Fibroblast of lung (primary cell): ENCODE measurements at places on chromosomes 16 and 17. TPM values are rescaled to one million over a fixed set of nuclear protein-coding genes. Genes with fewer than 3 reads are reported as not detected.

FOXO3B gene
- polyA plus RNA-seq = 2.6 and 2.7 TPM in 2 replicates

CDH1 gene
- 0.02 and 0.24 TPM in 2 replicates for polyA plus RNA-seq

NEUROD2 gene
- polyA plus RNA-seq = not detected in 2 replicates

KCNG4 gene
- not detected in 2 replicates for polyA plus RNA-seq

ASGR2 gene
- polyA plus RNA-seq = not detected in 2 replicates

KRTAP2-3 gene
- polyA plus RNA-seq = 0.84 and 2.6 TPM in 2 replicates

HCRT gene
- not detected in 2 replicates for polyA plus RNA-seq

KRTAP2-1 gene
- polyA plus RNA-seq = not detected in 2 replicates

GGT6 gene
- not detected in 2 replicates for polyA plus RNA-seq

KRT23 gene
- 0.11 and 0.17 TPM in 2 replicates for polyA plus RNA-seq

TMEM231 gene
- 18.8 and 23.4 TPM in 2 replicates for polyA plus RNA-seq

KDM8 gene
- 2.0 and 2.9 TPM in 2 replicates for polyA plus RNA-seq

- H3K27ac ChIP-seq = peak overlapping the region; percentile 96
- H3K27me3 ChIP-seq = no peaks in the 10 kb centered on the region
- H3K4me3 ChIP-seq = peak overlapping the region; percentile 65
Observed at GRCh38 chr16:78444-79150, 572 bp downstream of the MPG start.

DNA sequence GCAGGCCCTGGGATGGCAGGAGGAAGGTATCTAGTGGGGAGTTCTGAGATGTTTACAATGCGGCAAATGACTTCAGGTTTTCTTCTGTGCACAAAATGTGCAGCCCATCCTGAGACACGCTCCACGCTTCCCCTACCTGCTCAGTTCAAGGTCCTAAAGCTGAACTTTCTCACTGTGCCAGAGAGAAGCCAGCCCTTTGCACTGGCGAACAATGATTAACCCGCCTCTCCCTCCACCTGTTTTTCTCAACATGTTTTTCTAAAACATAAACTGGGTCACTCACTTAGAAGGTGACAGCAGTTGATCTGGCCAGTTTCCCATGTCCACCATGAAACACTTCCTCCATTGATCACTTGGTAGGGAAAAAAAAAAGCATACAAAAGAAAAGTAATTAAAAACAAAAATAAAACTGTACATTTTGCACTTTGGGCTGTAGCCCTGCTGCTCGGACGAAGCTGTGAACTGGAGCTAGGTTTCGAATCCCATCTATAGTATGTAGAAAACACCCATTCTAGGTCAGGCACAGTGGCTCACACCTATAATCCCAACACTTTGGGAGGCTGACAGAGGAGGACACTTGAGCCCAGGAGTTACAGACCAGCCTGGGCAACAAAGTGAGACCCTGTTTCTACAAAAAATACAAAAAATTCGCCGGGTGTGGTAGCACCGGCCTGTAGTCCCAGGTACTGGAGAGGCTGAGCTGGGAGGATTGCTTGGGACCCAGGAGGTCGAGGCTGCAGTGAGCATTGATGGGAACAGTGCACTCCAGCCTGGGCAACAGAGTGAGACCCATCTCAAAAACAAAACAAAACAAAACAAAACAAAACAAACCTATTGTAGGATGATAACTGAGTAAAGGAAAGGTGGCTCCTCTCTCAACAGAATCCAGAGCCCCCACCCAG is 6.1 kb upstream of the G6PC1 start:
- H3K27ac ChIP-seq = no peak overlapping the region
- H3K36me3 ChIP-seq = no peaks in the 10 kb centered on the region
- no peak overlapping the region for H3K4me3 ChIP-seq
- H3K27me3 ChIP-seq = no peaks in the 10 kb centered on the region
- no peak for DNase-seq

DNA sequence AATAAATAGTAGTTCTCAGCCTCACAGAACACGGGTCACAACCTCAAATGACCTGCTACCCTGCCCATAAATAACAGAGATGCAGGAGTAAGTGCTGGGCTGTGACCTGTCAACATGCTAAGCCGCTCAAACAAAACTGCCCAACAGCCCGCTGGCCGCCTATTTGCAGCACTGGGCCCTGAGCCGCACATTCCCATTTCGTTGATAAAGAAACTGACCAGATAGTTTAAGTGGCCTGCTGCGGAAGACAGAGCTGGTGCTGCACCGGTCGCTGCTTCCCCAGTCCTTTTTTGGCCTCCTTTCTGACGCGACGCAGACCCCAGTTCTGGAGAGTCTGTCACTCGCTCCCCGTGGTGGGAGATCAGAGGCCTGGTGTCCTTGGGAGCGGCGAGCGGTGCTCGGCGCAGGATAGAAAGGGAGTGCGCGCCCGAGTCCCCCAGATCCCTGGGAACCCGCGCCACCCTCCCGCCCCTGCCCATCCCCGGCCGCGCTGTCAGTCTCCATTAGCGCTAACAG is 349 bp upstream of the SLC6A2 start:
- H3K36me3 ChIP-seq = no peaks in the 10 kb centered on the region
- H3K4me1 ChIP-seq = no peaks in the 10 kb centered on the region
- no peak overlapping the region for H3K4me3 ChIP-seq

- peak; percentile 14 for DNase-seq
- H3K27me3 ChIP-seq = no peaks in the 10 kb centered on the region
- H3K4me1 ChIP-seq = no peaks in the 10 kb centered on the region
- H3K27ac ChIP-seq = no peak overlapping the region
- H3K4me3 ChIP-seq = no peak overlapping the region
Observed at GRCh38 chr17:66087073-66087472, 104.9 kb downstream of the CEP112 start.

GRCh38 chr17:75749545-75750389 is 15.2 kb downstream of the GALK1 start:
- H3K27ac ChIP-seq = no peak overlapping the region
- peak; percentile 46 for DNase-seq
- H3K4me3 ChIP-seq = no peak overlapping the region

- H3K36me3 ChIP-seq = no peaks in the 10 kb centered on the region
- peaks cover 10% of the 10 kb centered on the region for H3K4me1 ChIP-seq
- no peaks in the 10 kb centered on the region for H3K27me3 ChIP-seq
Observed at GRCh38 chr17:48469227-48469626, 39.2 kb upstream of the SKAP1 start.

GRCh38 chr17:41377546-41377945 is 4.6 kb downstream of the KRT34 start:
- H3K36me3 ChIP-seq = no peaks in the 10 kb centered on the region
- H3K4me3 ChIP-seq = no peak overlapping the region
- peaks cover 2% of the 10 kb centered on the region for H3K4me1 ChIP-seq
- DNase-seq = no peak
- H3K27ac ChIP-seq = no peak overlapping the region
- H3K27me3 ChIP-seq = peaks cover 4% of the 10 kb centered on the region

DNA sequence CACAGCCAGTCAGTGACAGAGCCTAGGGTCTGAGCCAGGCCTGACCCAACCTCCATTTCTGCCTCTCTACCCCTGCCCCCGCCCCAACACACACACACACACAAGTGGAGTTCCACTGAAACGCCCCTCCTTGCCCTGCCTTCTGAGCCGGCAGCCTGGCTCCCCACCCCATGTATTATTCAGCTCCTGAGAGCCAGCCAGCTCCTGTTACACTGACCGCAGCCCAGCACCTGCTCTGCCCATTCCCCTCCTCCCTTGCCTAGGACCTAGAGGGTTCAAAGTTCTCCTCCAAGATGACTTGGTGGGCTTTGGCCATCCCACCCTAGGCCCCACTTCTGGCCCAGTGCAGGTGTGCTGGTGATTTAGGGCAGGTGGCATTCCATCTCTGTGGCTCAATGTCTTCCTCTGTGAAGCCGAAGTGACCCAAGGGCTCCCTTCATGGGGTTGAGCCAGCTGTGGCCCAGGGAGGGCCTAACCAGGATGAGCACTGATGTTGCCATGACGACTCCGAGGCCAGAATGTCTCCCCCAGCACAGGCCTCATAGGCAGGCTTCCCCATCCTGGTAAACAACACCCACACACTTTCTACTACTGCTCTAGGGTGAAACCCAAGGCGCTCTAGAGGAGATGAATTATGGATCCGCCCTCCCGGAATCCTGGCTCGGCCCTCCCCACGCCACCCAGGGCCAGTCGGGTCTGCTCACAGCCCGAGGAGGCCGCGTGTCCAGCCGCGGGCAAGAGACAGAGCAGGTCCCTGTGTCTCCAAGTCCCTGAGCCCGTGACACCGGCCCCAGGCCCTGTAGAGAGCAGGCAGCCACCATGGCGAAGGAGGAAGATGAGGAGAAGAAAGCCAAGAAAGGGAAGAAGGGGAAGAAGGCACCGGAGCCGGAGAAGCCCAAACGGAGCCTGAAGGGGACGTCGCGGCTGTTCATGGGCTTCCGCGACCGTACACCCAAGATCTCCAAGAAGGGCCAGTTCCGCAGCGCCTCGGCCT is 9.7 kb downstream of the MYO15A start:
- H3K27ac ChIP-seq = no peak overlapping the region
- no peaks in the 10 kb centered on the region for H3K36me3 ChIP-seq
- no peak overlapping the region for H3K4me3 ChIP-seq
- H3K27me3 ChIP-seq = no peaks in the 10 kb centered on the region
- peak; percentile 39 for DNase-seq

DNA sequence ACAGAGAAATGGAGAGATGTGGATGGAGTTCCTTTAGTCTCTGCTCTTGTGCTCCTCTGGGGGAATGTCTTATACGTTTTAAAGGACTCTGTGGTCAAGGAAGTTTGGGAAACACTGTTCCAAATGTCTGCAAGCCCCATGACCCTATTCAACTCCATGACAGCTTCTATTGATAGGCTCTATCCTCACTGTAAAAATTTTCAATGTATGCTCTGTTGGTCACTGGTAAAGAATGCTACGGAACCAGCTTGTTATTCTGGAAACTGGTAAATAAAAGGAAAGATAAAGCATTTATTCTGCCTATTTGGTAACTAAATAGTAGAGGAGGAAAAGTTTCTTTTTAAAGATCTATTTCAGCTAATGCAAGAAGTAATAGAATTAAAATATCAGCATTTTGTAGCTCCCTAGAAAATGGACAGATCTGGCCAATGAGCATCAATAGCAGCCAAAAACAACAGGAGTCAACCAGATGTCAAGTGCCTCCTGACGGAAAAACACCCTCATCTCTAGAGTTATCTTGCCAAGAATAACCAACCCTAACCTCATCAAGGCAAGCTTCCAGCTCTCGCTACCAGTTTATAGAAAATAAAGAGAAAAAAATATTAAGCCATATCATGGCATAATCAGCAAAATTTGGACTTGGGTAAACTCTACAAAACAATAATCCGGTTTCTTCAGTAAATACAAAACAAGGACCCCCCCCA is 16.1 kb downstream of the GDE1 start:
- H3K4me3 ChIP-seq = no peak overlapping the region
- no peaks in the 10 kb centered on the region for H3K4me1 ChIP-seq
- H3K27me3 ChIP-seq = no peaks in the 10 kb centered on the region
- peaks cover 8% of the 10 kb centered on the region for H3K36me3 ChIP-seq
- H3K27ac ChIP-seq = no peak overlapping the region
- DNase-seq = peak; percentile 80

- peak; percentile 88 for DNase-seq
- H3K4me1 ChIP-seq = peaks cover 10% of the 10 kb centered on the region
- H3K36me3 ChIP-seq = no peaks in the 10 kb centered on the region
- no peak overlapping the region for H3K4me3 ChIP-seq
- H3K27ac ChIP-seq = peak overlapping the region; percentile 47
- no peaks in the 10 kb centered on the region for H3K27me3 ChIP-seq
Observed at GRCh38 chr16:57815987-57816745, 13.9 kb upstream of the KIFC3 start.

GRCh38 chr16:68563631-68564381 is 24.7 kb downstream of the ZFP90 start:
- no peaks in the 10 kb centered on the region for H3K4me1 ChIP-seq
- no peaks in the 10 kb centered on the region for H3K36me3 ChIP-seq
- H3K4me3 ChIP-seq = no peak overlapping the region
- H3K27ac ChIP-seq = no peak overlapping the region

- peaks cover 14% of the 10 kb centered on the region for H3K27me3 ChIP-seq
- no peaks in the 10 kb centered on the region for H3K36me3 ChIP-seq
- no peak overlapping the region for H3K27ac ChIP-seq
- H3K4me3 ChIP-seq = no peak overlapping the region
- no peak for DNase-seq
Observed at GRCh38 chr17:39096508-39097149, 54.8 kb downstream of the PLXDC1 start.

- H3K4me3 ChIP-seq = no peak overlapping the region
- DNase-seq = peak; percentile 26
- no peak overlapping the region for H3K27ac ChIP-seq
- no peaks in the 10 kb centered on the region for H3K4me1 ChIP-seq
- H3K36me3 ChIP-seq = no peaks in the 10 kb centered on the region
- H3K27me3 ChIP-seq = peaks cover 5% of the 10 kb centered on the region
Observed at GRCh38 chr17:65154770-65155589, 17.8 kb downstream of the RGS9 start.

GRCh38 chr17:72296456-72296855 is 175.6 kb downstream of the SOX9 start:
- H3K27ac ChIP-seq = no peak overlapping the region
- DNase-seq = no peak
- H3K27me3 ChIP-seq = no peaks in the 10 kb centered on the region
- peaks cover 8% of the 10 kb centered on the region for H3K4me1 ChIP-seq

DNA sequence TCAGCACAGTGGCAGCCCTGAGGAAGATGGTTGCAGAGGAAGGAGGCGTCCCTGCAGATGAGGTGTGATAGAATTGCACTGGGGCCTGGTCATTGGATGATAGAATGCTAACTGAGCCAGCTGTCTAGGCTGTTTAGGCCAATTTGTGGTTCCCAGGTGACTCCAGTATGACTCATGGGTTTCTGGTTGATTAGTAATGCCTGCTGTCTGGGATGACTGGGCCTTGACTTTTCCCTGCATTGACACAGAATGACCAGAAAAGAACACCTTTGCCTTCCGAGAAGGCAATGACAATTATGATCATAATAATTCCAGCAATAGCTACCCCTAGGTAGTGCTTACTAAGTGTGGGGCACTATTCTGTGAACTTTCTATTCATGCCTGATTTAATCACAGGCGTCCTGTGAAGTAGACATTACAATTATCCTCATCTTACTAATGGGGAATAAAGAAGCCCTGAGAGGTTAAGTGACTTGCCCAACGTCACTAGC is 31.5 kb downstream of the USP43 start:
- peak; percentile 1 for DNase-seq
- H3K4me1 ChIP-seq = no peaks in the 10 kb centered on the region
- no peaks in the 10 kb centered on the region for H3K36me3 ChIP-seq
- H3K4me3 ChIP-seq = no peak overlapping the region
- no peak overlapping the region for H3K27ac ChIP-seq

GRCh38 chr16:11501632-11502031 is 85.1 kb downstream of the LITAF start:
- no peak overlapping the region for H3K27ac ChIP-seq
- no peaks in the 10 kb centered on the region for H3K36me3 ChIP-seq
- no peak for DNase-seq
- H3K27me3 ChIP-seq = no peaks in the 10 kb centered on the region
- no peak overlapping the region for H3K4me3 ChIP-seq
